ENCODE measurements at places on chromosomes 4 and X. TPM values are rescaled to one million over a fixed set of nuclear protein-coding genes. Genes with fewer than 3 reads are reported as not detected.

The STATH gene
- total RNA-seq: not detected

The OTC gene
- not detected for total RNA-seq

The CD38 gene
- 0.33 TPM for total RNA-seq

The JCHAIN gene
- 5.8 TPM for total RNA-seq

Measured in smooth muscle cell of trachea (primary cell).